Stimulated activated CD8-positive, alpha-beta memory T cell treated with anti-CD3 and anti-CD28 coated beads, Interleukin-12 subunit alpha, Interleukin-12 subunit beta, amount 100 ng/mL, for 1 hour (primary cell): ENCODE measurements at places on chromosomes 2 and 18.

DNA sequence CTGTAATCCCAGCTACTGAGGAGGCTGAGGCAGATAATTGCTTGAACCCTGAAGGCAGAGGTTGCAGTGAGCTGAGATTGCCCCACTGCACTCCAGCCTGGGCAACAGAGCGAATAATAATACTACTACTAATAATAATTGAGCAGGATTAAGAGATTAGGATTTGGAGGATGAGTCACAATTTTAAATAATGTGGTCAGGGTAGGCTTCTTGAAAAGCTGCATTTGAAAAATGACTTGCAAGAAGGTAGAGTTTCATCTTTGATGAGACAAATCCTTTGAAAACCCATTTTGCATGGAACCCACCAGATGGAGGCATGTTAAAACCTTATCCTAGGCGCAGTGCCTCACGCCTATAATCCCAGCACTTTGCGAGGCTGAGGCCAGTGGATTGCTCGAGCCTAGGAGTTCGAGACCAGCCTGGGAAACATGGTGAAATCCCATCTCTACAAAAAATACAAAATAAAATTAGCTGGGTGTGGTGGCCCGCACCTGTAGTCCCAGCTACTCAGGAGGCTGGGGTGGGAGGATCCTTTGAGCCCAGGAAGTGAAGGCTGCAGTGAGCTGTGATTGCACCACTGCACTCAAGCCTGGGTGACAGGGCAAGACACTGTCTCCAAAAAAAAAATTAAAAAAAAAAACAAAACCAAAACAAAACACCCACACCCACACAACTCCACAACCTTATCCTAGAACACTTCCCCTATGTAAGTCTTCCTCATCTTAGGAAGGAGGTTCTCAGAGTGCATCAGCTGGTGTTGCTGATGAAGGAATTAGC lies 3.3 kb upstream of the ATP8B1 start:
- DNase-seq = no peak

DNA sequence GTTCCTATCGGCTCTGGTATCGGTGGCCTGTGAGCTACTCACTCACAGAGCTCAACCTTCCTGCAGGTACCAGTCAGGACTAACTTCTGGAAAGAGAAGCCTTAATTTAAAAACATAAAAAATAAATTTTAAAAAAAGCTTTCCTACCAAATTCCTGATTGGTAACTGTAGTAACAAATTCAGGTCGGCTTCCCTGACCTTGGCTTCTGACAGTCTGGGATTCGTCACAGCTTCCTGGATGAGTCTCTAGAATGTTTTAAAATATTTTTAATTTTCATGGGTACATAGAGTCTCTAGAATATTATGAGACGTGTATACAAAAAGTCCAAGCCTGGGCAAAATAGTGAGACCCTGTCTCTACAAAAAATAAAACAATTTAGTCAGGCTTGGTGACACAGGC lies 45.0 kb upstream of the MTCL1 start:
- DNase-seq = no peak

DNA sequence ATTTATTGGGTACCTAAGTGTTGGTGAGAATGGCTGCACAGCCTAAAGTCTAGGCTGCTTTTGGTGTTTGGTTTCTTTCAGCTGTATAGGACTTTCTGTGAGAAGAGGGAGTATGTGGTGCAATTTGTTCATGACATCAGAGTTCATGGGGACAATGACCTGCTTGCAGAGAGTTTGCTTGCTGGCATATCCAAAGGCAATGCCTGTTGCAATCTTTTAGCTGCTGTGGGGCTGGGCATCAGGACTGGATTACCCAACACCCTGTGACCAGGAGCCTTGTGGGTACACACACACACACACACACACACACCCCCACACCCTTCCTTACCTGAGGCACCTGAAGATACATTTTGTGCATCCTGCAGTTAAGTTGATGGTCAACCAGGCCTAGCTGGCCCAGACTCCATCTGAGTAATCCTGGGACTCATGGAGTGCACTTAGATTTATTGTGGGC lies 68.4 kb downstream of the LIPG start:
- DNase-seq = no peak

DNA sequence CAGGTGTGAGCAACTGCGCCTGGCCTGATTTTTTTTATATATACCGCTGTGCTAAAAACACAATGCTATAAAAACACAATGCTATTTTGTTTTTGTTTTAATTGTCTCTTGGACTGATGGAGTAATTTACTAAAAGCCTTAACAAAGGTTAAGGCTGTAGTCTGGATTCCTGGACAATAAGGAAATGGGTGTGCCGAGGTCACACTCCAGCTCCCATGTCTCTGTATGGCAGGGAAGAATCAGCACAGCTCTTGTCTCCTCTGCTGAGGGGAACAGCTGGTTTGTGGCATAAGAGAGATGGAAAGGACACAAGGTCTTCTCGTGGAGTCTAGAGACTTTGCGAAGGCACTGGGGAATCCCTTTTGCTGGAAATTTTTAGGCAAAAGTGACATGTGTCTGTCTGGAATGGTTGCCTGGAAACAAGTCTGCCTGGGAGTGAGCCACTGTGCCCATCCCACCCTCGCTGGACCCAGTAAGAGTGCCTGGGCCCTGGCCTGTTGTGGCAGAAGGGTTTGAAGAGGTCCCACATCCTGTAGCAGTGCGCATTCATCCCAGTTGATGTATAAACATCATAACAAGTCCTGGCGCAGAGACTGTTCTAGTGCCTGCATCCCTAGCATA lies 73.1 kb downstream of the MAPK4 start:
- no peak for DNase-seq

GRCh38 chr2:142330458-142330857 lies 199.6 kb upstream of the LRP1B start:
- no peak for DNase-seq

DNA sequence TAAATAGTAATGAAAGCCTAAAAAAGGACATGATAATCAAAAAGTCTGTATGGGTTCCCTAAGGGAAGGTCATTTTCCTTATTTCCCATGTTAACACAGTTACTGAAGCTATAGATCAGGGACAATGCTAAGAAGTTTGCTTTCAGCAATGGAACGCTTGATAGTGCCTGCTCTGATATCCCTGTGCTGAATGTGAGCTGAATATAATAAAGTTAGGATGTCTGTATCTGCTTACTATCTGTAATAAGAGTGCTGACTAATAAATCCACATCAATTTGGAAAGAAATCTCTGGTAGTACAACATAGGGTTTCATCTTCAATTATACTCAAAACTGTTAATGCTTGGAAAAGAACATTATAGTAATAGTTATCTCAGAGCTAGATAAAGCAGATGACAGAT lies 25.8 kb downstream of the TTC21B start:
- DNase-seq = no peak

DNA sequence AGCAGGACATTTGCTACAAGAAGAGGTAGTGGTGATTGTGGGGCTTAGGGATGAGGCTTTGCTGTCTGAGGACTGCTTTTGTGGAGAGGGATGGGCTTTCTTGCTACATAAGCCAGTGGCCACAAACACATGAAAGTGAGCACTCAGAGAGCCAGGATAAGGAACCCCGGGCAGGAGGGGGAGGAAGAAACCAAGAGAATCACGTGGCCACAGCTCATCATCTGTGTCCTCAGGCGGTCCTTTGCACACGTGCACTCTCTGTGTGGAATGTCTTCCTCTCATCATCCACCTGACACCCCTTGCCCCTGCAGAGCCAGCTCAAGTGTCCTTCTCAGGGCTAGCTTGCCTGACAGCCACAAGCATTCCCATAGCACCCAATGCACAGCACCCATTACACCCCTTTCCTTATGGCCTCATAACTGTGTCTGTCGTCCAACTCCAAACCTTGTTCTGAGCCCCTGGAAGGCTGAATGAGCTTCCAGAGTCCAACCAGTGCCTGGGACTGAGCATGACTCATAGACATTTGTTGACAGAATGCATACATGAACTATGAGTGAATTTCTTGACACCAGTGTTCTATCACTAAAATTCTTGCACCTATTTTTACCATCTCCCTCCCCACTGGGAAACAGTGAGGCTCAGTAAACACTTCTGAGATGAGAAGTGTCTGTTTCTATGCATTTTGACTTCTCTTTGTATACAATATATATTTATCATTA lies 398.3 kb downstream of the ALK start:
- no peak for DNase-seq
